ENCODE measurements at places on chromosomes 7 and 10.

DNA sequence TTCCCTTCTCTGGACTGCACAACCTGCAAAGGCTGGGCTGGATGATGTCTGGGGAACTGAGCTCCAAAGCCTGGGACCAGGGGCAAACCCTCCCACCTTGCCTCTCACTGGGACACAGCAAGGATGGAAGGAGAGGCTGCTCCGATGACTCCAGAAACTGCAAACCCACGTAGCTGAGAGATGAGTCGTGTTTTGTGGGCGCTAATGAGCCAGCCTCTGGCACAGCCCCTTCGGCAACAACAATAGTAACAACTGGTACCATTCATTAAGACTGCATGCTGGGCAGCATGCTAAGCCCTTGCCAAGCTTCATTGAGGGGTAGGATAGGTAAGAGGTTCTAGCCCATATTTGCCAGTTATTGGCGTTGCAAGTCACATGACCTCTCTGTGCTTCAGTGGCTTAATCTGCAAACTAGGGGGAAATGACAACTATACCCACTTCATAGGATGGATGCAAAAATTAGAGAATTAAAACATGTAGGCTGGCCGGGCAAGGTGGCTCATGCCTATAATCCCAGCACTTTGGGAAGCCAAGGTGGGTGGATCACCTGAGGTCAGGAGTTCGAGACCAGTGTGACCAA lies 145.9 kb downstream of the SH3PXD2A start:
- no peak for DNase-seq

- no peak for DNase-seq
These were observed 82.4 kb upstream of the ITGB1 start for GRCh38 chr10:33040436-33040835.

GRCh38 chr7:158270856-158271413 lies 316.7 kb downstream of the PTPRN2 start:
- DNase-seq: peak; percentile 42

GRCh38 chr7:99312316-99313203 lies 13.1 kb upstream of the ARPC1A start:
- peak; percentile 69 for DNase-seq

DNA sequence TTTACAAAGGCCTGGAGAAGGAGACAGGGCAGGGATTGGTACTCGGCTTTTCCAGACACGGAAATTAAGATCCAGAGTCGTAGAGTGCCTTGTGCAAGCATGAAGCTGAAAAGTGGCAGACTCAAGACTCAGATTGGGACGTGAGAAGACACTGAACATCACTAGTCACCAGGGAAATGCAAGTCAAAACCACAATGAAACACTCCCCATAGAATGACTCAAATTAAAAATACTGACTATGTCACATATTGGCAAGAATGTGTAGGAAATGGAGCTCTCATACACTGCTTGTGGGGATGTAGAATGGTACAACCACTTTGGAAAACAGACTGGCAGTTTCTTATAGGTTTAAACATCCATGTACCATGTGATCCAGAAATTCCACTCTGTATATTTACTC lies 472.0 kb downstream of the RPS24 start:
- no peak for DNase-seq

GRCh38 chr7:142025896-142026295 lies 30.2 kb downstream of the MGAM start:
- no peak for DNase-seq
